ENCODE measurements at places on chromosomes 3 and 15. TPM values are rescaled to one million over a fixed set of nuclear protein-coding genes. Genes with fewer than 3 reads are reported as not detected.

Gene APBA2
- 20.8 TPM for total RNA-seq

Gene TBL1XR1
- total RNA-seq = 84.7 TPM

Gene NR2E3
- 0.57 TPM for total RNA-seq

Gene RTP3
- not detected for total RNA-seq

Gene DUOXA2
- not detected for total RNA-seq

All from placental pericyte (primary cell).